ENCODE measurements at places on chromosomes 6 and 20.

GRCh38 chr6:92779746-92780145, 639.6 kb downstream of the EPHA7 start:
- DNase-seq = no peak

GRCh38 chr20:18983796-18984195, 170.2 kb downstream of the SCP2D1 start:
- DNase-seq = no peak

- DNase-seq = peak; percentile 62
These were observed 20.9 kb downstream of the DLL1 start for GRCh38 chr6:170269846-170270541.

DNA sequence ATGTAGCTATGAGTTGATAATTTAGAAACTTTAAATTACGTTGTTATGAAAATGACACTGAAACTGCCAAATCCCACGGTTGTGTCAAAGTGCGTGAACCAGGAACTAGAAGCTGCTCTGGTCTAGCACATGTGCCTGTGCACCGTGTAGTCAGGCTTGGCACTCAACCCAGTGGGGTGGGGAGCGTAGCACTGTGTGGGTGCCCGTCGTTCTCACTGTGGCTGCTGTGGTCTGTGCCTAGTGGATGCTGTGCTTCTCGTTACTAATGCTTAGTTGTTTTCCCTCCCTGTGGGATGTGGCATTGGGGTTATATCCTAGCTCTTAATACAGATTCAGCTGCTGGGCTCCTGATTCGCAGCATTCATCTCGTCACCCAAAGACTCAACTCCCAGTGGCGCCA, 46.2 kb upstream of the ADIG start:
- no peak for DNase-seq

- peak; percentile 17 for DNase-seq
These were observed 199.7 kb upstream of the SIM1 start for GRCh38 chr6:100664274-100665040.

DNA sequence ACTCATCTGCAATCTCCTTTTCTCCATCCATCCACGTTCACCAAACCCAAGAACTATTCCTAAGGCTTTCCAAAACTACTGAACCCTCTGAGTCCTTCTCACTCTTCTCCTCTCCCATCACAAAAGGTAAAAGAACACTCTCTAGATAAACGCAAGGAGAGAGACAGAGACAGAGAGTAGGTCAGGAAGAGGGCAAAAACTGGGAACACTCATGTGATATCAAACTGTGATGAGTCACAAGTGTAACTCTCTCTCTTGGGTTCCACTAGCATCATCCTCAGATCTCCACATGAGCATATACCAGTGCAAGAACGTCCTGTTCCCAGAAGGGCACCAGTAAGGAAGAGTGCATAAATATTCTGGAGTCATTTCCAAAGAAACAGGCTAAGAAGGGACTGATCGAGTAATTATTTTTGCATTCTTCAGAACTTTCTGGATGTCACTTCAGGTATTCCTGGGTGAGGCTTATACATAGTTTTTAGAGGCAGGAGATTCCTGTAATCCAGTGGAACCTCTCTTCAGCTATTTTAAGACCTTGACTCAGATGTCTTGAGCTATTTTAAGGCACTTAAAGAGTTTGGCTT, 47.3 kb upstream of the STXBP5 start:
- no peak for DNase-seq

GRCh38 chr20:62226707-62227590, 6.9 kb upstream of the HRH3 start:
- DNase-seq = no peak

DNA sequence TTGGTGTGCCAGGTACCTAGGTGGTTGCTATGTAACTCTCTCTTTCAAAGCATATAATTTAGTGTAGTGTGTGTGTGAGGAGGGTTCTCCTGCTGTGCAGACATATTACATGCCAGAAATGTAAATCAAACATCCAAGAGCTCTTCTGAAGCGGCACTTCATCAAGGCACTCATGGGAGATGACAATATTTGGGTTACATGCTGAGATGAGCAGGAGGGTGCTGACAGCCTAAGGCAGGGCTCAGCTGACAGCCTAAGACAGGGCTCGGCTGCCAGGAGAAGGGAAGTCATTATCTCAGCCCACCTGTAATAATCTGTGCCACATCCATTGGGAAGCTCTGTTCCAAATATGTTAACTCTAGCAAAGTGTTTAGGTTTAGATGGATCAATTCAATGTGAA, 39.1 kb downstream of the ADGRF5 start:
- no peak for DNase-seq

DNA sequence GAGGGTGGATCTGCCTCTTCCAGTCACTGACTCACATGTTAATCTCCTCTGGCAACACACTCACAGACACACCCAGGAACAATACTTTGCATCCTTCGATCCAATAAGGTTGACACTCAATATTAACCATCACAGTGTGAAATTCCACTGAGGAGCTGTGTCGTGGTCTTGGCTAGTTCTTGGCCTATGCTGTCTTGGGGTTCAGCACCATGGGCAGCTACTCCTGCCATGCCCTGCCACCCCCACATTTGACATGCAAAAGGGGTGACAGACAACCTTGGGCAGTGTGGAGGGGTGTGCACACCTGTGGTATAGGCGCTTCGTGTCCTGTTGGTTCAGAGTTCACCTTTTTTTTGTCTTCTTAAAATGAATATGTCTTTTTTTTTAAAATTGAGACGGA, 25.8 kb downstream of the ANKRD6 start:
- no peak for DNase-seq

DNA sequence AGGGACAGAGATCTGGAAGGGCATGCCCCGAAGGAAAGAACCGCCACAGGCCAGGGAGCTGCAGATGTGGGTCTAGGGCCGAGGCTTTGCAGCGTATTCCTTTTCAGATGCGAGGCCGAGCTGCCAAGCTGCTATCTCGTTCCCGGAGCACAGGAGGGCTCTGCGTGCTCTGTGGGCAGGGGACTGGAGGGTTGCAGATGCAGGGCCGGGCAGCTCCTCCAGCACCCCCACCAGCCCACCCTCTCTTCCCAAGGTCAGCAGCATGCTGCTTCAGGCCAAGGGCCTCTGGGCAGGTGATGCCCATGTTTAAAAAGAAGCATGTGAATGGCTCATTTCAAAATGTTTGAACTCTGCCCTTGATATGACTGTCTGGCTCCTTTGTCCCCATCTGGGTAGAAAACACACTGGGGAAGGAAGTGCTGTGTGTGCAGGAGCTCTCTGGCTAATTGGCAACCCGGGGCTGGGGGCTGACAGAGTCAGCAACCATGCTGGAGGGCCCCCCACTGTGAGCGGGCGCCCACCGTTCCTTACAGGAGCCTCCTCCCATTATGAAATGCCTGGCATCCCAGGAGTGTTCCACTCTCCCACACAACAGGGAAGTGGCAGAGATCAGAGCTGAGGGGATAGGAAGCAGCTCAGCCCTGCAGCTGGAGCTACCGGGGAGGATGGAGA, 353.3 kb downstream of the ZFAND3 start:
- no peak for DNase-seq

DNA sequence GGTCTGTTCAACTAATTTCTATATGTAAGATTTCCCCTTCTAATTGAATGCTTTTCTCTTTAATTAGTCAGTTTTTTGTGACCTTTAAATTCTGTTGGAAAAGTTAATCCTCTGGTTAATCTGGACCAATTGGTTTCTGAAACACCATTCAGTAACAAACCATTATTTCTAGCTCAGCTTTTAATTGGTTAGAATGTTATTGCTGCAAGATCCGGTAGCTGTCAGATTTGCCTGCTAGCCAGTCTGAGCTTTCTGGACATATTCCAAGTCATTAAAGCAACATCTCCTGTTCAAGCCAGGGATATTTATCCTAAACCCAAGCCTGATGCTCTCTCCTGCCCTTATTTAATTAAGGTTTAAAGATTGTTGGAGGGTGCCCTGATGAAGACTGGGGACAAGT, 55.1 kb upstream of the FBXL4 start:
- no peak for DNase-seq

DNA sequence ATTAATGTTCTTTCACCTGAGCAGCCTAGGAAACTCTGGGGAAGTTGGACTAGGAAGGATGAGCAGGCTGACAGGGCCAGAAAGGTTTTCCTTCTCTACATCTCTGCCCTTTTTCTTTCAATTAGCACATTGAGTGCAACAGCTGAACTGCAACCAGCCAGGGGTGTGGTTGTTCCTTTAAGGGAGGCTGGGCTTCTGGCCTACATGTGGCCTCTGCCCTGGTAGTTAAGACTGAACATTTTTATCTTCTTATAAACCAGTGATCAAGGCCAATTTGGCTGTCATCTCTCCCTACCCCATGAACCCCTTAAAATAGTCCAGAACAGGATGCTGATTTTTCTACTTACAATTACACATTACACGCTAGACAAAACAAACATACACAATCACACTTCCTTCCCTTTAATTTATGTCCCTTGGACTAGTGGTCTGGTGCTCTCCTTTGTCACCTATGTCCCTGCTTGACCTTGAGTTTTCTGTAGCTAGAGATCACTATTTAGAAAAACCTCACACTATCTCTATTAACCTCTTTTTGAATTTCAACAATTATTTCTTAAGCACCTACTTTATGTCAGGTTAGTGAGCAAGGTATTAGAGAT, 60.3 kb downstream of the RNF217 start:
- no peak for DNase-seq

DNA sequence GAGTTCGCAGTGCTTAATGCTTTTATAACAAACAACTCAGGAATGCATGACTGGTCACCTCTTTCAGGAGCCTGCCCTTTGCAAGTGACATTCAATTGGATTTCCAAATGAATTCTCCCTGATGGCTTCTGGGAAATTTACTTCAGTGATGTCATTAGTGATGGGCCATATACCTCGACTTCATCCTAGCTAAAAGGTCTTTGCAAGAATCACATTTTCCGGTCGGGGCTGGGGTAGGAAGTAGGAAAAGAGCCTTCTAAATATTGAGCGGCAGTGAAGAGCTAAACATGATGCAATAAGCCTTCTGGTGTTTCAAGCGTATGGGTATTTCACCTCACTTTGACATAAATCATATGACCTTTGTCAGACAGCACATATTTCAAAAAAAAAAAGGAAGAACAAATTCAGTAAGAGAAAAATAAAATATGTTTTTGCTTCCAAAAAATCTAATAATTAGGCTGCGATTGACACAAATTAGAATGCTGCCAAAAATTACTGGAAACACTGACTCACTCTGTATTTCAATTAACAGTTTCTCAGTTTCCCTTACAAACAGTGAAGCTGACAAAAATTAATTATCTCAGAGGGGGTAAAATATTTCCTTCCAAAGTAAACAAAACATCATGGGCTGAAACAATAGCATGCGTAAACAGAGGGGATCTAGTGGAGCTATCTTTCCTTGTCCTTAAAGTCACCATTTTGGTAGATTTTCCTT, 39.8 kb downstream of the ADTRP start:
- no peak for DNase-seq

DNA sequence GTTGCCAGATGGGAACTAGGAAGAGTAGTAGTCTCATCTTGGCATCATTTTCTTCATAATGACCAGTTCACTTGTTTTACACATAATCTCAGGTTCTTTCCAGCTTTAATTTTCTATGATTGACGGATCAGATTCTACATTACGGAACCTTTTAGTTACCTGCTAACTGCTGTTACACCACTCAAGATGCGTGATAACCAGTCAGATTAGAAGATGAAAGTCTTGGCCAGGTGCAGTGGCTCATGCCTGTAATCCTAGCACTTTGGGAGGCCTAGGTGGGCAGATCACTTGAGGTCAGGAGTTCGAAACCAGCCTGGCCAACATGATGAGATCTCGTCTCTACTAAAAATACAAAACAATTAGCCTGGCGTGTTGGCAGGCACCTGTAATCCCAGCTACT, 92.5 kb downstream of the NCOA3 start:
- DNase-seq = no peak

GRCh38 chr6:99492092-99492491, 23.1 kb downstream of the USP45 start:
- no peak for DNase-seq

- no peak for DNase-seq
These were observed 7.9 kb downstream of the ZC2HC1B start for GRCh38 chr6:143872201-143872600.

DNA sequence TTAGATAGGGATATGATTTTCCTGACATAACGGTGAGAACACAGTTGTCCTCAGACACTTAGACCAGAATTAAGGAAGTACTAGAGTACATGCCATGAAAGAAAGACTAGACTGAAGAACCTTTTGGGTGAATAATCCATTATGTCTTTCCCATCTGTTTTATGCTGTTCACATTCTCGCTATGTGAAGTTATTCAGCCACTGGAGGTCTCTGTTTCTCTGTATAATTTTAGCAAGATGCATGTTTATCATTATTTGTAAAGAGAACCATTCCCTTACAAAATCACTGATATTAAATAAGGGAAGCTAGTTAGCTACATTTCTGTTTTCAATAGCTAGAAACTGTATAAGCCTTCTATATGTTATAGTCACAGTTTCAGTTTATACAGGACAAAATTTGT, 391.9 kb downstream of the CD109 start:
- no peak for DNase-seq

DNA sequence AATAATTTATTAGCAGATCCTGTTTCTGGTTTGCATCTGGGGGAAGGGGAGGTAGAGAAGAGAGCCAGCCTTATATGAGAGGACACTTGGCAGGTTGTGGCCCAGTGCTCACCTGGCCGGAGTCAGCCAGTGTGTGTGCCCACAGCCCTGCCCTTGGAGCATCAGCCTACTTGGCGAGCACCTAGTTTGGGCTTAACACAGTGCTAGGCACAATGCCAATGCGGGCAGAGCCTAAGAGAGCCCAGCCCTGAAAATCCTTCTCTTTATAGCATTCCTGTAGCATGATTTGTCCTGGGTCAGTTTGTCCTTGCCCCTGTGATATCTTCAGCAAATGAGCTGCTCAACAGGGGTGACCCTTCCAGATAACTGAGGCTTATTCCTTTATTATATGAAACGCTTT, 73.0 kb downstream of the SLX4IP start:
- DNase-seq = no peak

- no peak for DNase-seq
These were observed 747.7 kb downstream of the PHF3 start for GRCh38 chr6:64383277-64383676.

- no peak for DNase-seq
These were observed 987.9 kb downstream of the EPHA7 start for GRCh38 chr6:92431502-92431901.

GRCh38 chr20:51739722-51740249, 28.4 kb downstream of the ATP9A start:
- no peak for DNase-seq

- DNase-seq = no peak
These were observed 24.6 kb upstream of the C20orf204 start for GRCh38 chr20:64011366-64011779.

- DNase-seq = no peak
These were observed 198.4 kb downstream of the SYNDIG1 start for GRCh38 chr20:24667689-24668383.
